ENCODE measurements at places on chromosomes 2 and 18. TPM values are rescaled to one million over a fixed set of nuclear protein-coding genes. Genes with fewer than 3 reads are reported as not detected.

SKOR2 gene
- not detected for total RNA-seq

HOXD12 gene
- not detected for total RNA-seq

SCG2 gene
- total RNA-seq = 2.4 TPM

OSR1 gene
- 15.2 TPM for total RNA-seq

LRP1B gene
- total RNA-seq = not detected

FAM228A gene
- 1.4 TPM for total RNA-seq
